Stimulated activated CD8-positive, alpha-beta memory T cell treated with anti-CD3 and anti-CD28 coated beads, Interleukin-2, amount 100 ng/mL, for 1 hour (primary cell): ENCODE measurements at places on chromosomes 3 and 15.

DNA sequence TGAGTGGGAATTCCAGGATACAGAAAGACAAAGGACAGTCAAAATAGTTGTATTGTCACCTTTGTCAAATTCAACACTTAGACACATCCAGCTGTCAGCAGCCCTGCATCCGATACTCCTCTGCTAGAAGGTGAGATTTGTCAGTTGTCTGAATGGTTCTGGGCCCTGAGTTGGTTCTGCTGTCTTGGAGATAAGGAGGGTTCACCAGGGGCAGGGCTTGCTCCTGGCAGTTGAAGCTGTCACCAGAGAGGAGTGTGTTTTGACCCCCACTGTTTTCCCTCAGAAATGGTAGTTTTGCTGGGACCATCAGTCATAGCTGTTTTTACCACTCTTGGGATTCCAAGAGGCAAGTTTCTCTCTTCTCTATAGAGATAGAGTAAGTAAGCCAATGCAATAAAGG lies 3.2 kb upstream of the KY start:
- no peak for DNase-seq

DNA sequence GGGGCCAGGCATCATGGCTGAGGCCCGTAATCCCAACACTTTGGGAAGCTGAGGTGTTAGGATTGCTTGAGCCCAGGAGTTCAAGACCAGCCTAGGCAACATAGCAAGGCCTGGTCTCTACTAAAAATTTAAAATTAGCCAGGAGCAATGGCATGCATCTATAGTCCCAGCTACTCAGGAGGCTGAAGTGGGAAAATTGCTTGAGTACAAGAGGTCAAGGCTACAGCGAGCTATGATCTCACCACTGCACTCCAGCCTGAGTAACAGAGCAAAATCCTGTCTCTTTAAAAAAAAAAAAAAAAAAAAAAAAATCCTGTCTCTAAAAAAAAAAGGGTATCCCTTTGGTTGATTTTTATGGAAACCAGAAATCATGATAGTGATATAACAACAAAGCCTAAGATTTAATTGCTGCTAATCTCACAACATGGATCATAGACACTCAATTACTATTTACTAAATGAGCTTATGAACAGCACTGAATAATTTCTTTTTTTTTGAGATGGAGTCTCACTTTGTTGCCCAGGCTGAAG lies 12.1 kb downstream of the PCLAF start:
- DNase-seq: no peak

DNA sequence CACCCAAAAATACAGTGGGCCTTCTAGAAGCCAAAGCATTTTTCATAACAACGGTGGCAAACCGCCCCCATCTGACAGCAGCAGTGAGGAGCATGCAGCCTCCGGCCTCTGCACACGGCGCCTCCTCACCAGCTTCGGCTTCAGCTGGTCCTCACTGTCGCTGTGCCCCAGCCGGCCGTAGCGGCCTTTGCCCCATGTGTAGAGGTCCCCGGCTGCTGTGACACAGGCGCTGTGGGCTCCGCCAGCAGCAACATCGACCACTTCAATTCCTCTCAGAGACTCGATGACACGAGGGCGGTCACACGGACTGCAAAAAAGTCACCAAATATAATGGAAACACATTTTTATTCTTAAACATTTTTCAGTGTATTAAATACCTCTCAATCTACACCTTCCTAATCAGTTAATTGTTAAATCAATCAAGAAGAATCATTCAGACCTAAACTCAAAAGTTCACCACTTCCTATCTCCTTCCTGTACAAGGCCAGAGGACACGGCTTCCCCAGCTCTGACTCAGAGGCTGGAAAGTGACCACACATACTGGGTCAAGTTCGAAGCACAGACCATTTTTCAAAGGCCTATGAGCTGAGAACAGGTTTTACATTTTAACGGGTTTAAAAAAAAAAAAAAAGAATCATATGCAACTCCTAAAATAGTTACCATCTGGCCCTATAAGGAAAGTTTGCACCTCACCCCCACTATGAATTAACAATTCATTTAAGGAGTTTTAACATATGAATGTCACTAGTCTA lies 33.6 kb upstream of the OCA2 start:
- no peak for DNase-seq

DNA sequence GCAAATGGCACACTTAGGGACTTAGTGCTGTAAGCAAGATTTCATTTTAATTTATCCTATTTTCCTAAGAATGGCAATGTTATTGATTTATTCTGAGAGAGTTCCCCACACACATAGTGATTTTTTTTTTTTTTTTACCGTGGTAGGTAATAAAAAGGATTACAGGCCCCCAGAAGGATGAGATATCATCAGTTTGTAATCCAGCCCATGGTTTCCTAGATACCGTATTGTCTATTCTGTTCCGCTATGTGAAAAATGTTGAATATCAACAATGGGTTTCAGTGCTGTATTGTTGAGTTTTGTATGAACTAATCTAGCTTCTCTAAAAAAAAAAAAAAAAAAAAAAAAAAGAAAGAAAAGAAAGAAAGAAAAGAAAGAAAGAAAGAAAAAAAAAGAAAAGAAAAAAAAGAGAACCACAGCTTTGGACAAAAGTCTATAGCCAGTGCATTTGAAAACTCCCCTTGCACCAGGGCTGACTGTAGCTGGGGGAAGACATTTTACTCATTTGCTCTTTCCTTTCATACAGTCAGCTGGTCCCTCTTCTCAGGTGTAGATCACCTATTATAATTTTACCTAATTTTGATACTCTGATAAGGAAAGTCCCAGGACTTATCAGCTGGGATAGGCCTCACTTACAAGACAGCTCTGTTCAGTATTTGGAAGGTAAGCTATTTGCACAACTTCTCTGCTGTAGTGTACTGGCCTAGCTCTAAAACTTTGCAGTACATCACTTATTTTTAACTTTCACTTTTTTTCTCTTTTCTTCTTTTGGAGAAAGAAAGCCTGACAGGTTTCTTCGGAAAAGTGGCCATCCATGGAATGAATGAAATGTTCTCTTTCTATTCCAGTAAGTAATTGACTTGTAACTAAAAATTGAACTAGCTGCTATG lies 101.4 kb upstream of the SOX2 start:
- DNase-seq: no peak

DNA sequence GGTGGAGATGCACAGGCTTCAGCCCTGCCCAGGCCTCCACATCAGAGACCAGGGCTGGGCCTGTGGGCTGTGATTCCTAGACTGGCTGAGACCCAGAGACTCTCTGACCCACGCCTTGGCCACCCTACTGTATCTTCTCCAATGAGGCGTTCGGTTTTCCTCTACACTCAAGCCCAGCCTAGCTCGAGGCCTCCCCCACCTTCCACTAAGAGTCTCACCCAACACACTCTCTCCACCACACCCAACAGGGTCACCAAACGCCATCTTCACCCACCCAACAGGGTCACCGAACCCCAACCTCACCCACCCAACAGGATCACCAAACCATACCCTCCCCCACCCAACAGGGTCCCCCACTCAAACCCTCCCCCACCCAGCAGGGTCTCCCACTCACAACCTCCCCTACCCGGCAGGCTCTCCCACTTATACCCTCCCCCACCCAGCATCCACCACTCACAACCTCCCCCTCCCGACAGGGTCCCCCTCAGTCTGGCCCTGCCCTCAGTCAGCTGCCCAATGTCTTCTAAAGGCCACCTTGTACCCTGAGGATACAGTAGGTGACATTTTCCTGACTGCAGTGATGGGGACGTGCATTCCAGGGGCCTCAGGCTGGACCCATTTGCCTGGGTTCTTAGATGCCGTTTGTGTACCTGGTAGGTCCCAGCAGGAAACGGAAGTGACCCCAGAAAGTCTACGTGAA lies 20.4 kb downstream of the CFAP100 start:
- no peak for DNase-seq

- no peak for DNase-seq
These were observed 42.3 kb upstream of the TNFAIP8L3 start for GRCh38 chr15:51137024-51137423.

DNA sequence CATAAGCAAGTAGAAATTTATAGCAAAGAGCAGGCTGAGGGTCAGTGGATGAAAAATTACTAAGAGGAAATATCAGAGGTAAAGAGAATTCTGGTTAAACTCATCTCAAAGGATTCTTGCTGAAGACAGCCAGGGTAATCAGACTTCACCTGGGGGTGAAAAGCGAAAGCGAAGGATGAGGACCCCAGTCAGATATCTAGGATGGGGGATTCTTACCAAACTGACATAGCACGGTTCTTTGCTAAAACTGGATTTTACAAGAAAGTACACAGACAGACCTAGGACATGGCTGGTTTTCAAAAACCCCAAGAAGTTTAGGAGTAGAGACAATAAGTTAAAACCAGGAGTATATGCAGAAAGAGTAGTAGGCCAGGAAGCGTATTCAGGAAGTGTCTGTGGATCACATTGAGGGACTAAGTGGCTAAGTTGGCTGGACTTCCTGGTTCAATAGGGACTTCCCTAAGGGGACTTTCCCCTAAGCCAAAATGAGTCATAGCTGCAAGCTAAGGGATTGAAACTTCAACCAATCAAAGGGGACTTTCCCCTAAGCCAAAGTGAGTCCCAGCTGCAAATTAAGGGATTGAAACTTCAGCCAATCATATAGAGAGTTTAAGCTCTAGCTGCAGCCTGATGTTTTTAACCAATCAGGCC lies 2.4 kb upstream of the CFAP91 start:
- no peak for DNase-seq

DNA sequence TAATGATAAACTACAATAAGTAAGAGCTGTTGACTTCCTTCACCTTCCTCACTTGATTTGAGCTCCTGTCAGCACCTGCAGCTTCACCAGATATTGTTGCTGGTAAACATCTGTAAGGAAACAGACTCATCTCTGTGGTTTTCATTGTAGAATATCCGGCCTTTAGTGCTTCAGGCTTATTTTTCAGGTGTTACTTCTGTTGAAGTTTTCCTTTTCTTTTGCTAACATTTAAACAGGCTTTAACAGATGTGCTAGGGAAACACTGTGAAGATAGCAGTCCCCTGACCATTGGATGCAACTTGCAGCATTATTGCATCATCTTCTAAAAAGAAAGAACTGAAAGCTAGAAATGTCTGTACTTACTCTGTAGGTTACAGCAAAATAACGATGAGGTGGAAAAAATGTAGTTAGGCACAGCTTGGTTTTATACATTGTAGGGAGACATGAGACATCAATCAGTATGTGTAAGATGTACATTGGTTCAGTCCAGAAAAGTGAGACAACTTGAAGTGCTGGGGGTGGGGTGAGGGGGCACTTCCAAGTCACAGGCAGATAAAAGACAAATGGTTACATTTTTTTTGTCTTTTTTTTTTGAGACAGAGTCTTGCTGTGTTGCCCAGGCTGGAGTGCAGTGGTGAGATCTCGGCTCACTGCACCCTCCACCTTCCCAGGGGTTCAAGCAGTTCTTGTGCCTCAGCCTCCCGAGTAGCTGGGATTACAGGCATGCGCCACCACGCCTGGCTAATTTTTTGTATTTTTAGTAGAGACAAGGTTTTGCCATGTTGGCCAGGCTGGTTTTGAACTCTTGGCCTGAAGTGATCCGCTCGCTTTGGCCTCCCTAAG lies 10.2 kb downstream of the EDEM1 start:
- DNase-seq: no peak

DNA sequence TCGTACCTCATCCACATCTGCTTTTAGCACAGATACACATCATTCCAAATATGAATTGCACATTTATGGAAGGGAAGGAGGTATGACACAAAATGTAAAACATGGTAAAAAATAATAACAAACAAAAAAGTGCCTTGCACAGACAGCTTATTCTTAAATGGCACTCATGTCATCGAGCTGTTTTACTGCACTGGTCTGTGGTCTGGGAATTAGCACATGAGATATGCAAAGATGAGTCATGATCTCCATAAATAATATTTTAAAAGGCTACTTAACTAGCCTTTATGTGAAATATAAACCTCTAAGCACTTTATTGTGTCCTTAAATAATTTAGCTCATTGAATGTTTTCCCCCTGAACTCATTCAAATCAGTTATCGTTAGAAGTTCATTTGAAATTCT lies 142.2 kb upstream of the ZNF385D start:
- no peak for DNase-seq

- DNase-seq: no peak
These were observed 68.0 kb upstream of the STAC start for GRCh38 chr3:36312351-36312750.

DNA sequence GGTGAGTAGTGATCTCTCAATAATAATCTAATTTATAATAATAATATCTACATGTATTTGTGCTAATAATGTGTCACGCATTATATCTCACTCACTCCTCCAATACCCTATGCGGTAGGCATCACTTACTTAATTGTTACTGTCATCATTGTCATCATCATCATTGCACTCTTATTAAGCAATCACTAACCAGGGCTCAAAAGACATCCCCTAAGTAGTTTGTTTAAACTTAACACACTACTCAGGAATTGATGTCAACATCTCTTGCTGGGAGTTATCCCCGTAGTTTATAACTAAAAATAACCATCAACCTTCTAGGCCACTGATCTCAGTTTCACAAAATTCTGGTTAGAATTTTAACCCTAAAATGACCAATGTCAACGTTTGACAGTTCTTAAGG lies 56.8 kb upstream of the ICE2 start:
- DNase-seq: no peak

GRCh38 chr3:137199678-137200077 lies 241.9 kb downstream of the IL20RB start:
- DNase-seq: no peak

- no peak for DNase-seq
These were observed 32.9 kb upstream of the MBNL1 start for GRCh38 chr3:152235709-152236298.

GRCh38 chr3:184443364-184443763 lies 63.5 kb downstream of the CHRD start:
- no peak for DNase-seq

- no peak for DNase-seq
These were observed 2.6 kb downstream of the ST3GAL6 start for GRCh38 chr3:98765721-98766120.

- DNase-seq: no peak
These were observed 1.9 kb upstream of the RMDN3 start for GRCh38 chr15:40756938-40757337.

DNA sequence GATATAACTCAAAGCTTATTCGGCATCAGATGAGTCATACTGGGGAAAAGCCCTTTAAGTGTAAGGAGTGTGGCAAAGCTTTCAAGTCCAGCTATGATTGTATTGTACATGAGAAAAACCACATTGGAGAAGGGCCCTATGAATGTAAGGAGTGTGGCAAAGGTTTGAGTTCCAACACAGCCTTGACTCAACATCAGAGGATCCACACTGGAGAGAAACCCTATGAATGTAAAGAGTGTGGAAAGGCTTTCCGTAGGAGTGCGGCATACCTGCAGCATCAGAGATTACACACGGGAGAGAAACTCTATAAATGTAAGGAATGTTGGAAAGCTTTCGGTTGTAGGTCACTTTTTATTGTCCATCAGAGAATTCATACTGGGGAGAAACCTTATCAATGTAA lies 7.5 kb downstream of the ZNF621 start:
- no peak for DNase-seq

GRCh38 chr3:139533781-139534454 lies 5.6 kb downstream of the RBP1 start:
- DNase-seq: no peak

GRCh38 chr3:195693428-195694216 lies 27.2 kb upstream of the MUC20 start:
- DNase-seq: no peak

GRCh38 chr15:79933231-79933630 lies 36.4 kb upstream of the MTHFS start:
- DNase-seq: no peak
